ENCODE measurements at places on chromosomes 16 and 17.

DNA sequence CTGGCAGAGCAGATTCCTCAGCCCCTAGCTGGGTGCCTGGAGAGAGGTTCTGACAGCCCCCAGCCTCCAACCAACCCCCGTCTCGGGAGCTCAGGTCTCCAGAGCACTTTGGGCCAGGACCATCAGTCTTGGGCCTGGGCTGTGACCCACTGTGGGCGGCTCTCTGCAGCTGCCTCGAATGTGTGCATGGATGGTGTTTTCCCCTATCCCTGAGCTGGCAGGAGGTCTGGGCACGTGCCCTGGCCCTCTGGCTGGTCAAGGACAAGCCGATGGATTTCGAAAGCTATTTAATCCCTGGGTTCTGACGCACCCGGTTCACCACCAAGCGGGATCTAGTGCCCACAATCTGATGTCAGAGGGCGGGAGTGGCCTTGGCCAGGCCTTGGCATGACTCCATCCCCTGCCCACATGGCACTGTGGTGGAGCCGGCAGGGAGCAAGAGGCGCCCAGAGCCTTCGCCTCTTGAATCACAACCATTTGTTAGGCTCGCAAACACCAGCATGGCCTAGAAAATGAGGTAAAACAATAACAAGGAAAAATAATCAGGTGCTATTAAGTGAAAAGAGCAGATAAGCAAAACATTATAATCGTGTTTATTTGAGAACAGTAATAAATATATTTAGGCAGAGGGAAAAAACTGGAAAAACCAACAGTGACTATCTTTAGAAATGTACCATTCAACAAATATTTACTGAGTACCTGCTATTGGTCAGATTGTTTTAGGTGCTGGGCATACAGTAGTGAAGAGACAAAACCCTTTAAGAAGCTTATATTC, 69.3 kb upstream of the TOB1 start:
- DNase-seq, result no peak

DNA sequence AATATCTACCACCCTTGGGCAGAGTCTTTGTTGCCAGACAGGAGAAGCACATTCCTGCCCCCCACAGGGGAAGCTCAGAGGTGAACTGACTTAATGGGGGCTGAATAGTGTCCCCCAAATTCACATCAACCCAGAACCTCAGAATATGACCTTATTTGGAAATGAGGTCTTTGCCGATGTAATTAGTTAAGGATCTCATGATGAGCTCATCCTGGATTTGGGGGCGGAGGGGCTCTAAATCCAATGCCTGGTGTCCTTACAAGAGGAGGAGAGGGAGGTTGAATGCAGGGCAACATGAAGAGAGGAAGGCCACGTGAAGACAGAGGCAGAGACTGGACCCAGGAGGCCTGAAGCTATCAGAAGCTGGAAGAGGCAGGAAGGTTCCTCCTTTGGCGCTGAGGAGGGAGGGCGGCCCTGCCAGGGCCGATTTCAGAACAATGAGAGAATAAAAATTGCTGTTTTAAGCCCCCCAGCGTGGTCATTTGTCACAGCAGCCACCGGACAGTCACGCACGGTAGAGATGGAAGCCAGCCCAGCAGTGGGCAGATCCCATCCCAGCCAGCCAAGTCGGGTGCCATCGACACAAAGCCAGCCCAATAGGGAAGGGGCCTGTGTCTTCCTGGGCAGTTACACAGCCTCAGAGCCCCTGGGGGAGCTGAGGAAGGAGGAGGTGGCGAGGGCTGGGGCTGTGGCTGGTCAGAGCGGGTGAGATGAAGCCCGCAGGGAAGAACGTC, 21.3 kb downstream of the C16orf74 start:
- no peak for DNase-seq

DNA sequence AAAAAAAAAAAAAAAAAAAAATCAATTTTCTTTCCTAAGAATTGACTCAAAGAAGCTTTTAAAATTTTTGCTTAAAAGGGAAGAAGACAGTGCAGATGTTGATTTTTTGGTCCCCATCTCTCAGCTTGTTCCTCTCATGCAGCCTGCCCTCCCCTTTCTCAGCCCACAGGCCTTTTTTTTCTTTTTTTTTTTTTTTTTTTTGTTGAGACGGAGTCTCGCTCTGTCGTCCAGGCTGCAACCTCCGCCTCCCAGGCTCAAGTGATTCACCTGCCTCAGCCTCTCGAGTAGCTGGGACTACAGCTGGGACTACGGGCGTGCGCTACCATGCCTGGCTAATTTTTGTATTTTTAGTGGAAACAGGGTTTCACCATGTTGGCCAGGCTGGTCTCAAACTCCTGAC, 17.7 kb downstream of the YPEL2 start:
- DNase-seq, result no peak

- DNase-seq, result no peak
Measured at GRCh38 chr16:54284319-54284930, 2.2 kb downstream of the IRX3 start.

- DNase-seq, result no peak
Measured at GRCh38 chr17:41013181-41013580, 4.3 kb upstream of the KRTAP3-1 start.

GRCh38 chr17:51971121-51971520, 187.4 kb downstream of the CA10 start:
- no peak for DNase-seq

DNA sequence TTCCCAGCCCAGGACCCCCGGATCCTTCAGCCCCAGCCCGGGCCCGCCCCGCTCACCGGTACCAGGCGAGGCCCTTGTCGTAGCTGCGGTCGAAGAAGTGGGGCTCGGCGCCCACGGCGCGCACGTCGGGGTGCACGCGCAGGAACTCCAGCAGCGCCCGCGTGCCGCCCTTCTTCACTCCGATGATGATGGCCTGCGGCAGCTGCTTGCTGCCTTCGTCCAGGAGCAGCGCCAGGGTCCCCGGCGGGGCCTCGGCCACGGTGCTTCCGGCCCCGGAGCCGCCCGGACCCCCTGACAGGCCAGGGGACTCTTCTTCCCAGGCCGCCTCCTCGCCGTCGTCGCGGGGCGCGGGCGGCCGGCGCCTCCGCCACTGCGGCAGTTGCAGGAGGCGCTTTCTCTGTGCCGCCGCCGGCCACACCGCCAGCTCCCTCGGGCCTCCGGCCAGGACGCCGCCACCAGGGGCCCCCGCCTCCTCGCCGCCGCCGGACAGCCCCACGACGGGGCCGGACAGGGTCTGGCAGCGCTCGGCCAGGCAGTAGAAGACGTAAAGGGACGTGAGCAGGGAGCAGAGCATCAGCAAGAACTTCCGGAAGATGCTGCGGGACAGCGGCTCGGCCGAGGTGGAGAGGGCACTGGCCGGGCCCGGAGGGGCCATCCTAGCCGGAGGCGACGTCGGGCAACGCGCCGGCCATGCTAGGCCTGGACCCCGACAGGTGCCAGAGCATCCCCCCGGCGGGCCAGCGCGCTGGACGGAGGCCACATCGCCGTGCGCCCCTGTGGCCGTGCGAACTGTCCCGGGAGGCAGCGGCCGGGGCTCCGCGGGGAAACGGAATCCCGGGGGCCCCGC, 1.0 kb downstream of the HS3ST3A1 start:
- no peak for DNase-seq

DNA sequence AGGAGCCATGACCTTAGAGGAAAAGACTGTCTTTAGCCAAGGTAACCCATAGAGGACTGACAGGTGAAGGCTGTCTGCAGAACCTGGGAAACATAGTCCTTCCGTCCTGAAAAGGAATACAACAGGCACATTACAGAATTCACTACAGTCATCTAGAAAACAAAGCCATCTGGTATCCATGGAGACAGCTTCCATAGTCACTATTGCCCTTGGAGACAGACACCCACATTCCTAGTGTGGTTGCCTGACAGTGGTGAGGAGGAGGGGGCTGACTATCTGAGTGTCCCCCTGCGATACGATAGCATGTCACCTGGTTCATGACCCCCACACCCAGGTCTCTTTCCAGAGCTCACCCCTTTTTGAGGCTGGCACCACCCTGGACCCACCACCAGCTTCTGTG, 254.7 kb downstream of the CDH13 start:
- DNase-seq, result no peak

GRCh38 chr16:4206680-4207079, 35.2 kb downstream of the SRL start:
- no peak for DNase-seq

Measured in CD8-positive, alpha-beta memory T cell (primary cell).